ENCODE measurements at places on chromosomes 1 and 21.

- no peak for DNase-seq
These were observed 61.4 kb downstream of the MAGI3 start for GRCh38 chr1:113451710-113452109.

DNA sequence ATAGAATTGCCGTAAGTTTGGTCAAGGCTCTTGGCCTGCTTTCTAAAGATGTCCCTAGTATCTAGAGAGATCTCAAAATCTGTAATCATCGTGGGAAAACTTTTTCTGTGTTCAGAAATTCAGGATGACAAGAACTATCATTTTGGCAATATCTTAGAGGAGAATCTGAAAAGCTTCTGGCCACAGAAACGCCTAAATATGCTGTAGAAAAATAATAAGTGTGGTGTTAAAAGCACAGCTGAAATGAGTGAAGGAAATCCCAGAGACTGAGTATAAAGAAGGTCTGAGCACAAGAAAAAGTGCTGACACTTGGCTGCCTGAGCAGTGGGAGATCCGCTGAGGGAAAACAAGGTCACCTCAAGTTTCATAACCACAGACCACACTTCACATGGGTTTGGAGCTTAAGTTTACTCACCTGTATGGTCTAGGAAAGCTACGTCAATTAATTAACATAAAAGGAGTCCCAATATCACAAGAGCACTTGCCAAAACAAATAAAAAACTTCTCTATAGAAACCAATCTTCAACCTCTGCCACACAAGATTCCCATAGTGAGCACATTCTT lies 235.2 kb upstream of the IRF2BP2 start:
- peak; percentile 68 for DNase-seq

DNA sequence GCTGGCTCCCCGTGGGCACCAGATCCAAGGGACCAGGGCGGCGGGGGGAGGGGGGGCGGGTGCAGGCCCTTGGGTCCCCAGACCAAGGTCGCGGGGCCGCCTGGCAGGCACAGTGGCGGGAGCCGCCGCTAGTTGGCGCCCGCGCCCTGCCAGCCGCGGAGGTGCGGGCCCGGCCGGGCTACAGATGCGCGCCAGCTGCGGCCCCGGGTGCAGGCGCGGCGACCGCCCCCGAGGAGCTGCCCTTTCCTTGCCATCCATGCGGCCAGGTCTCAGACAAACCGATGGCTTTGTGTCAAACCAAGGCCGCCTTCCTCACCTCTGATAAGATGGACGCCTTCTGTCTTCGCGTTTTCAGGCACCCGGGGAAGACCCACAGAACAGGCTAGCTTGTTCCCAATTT lies 2.2 kb upstream of the RUNX3 start:
- peak; percentile 62 for DNase-seq

DNA sequence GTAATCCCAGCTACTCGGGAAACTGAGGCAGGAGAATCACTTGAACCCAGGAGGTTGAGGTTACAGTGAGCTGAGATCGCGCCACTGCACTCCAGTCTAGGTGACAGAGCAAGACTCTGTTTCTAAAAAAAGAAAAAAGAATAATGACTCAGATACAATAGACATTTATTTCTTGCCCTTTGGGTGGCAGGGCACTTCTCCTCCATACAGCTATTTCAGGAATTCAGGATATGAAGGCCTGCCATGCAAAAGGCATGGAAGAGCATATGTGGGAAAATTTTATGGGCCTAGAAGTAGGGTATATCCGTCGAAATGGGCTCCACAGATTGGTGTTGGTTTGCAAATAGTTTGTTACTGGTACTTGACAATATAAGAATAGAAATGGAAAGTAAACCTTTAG lies 20.2 kb upstream of the POGZ start:
- DNase-seq: no peak

DNA sequence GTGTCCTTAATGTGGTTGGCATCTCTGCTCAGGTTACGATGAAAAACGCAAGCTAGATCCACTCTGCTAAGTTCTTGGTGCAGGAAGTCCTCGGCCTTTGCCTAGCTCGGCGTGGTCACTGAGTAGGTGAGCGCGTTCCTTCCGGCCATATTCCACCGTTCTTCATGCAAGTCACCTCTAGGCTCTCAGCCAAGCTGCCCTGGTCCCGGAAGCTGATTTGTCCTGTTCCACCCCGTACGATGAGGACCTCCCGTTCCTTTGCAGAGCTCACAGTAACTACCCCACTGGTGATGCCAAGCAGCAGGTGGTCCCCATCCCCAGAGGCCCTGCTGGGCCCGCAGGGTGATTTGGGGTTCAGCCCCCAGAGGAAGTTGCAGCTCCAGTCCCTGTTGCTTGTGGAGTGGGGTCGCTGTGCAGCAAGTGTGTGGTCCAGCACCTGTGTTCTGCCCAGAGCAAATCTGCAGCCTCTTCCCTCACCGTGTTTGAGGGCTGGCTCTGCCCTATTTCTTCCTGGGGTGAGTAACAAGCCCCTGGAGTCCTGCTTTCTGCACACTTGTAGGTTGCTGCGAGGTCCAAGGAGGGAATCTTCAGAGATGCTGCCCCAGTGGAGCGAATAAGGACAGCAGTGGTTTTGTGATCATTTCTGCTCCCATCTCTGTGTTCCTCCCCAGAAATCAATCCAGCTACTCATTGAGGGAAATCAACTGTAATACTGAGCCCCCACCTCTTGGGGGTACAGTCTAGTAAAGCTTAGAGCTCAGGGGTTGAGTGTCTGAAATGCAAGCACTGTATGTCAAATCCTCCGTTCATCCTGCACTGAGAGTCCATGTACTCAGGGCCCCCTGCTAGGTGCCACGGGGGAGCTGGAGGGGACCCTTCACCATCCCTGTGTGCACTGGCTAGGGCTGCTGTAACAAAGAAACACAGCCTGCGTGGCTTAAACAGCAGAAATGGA lies 2.3 kb downstream of the UMODL1 start:
- DNase-seq: no peak

DNA sequence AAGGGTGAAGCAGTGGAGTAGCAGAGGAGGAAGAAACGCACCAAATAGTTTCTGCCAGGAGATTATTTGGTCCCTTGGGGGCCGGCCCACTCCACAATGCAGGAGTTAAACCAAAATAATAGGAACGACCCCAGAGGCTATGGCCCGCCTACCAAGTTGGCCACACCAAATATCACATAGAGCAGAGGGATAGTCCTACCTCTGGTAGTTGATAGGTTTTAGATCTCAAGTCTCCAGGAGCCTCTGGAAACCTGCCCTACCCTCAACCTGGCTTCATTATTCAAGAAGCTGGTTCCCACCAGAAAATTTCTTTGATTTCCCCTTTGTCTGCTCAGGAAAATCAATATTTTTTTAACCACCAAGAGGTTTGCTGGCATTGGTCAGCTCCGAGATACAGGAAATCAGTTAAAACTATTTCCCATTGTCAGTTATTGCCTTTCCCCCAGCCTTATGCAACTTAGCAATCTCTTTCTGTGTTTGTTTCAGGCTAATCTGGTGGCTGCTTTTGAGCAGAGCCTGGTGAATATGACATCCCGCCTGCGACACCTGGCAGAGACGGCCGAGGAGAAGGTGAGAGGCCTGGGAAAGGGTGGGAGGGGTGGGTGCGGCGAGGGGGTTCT lies 35.5 kb upstream of the IPO9 start:
- DNase-seq: no peak

- no peak for DNase-seq
These were observed 145.2 kb upstream of the SPATA6 start for GRCh38 chr1:48617252-48617651.

DNA sequence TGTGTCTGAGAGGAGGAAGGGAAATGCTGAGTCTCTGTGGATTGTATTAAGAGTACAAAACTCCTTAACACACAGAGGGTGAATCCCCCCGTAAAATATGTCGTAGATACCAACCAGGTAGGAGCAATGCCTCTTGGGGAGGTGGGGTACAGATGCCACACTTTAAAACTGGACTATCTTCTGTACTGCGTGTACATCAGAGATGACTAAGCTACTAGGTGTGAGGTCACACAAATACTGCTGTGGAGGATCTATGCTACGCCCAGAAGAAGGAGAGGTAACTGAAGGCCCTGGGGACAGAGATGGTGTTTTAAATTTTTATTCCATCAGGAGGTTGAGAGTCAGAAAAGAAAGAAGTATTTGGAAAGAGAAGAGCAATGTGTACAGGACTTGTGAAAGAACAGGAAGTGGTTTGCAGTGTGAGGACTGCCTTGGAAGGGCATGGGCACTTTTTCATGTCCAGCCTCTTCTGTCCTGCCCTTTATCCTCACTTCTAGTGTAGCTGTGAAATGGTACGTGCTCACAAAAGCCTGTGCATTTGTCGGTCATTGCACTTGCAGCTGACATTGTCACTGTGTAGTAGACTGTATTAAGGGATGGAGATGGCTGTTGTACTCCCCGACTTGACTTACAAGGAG lies 287.8 kb upstream of the CHRM3 start:
- no peak for DNase-seq

DNA sequence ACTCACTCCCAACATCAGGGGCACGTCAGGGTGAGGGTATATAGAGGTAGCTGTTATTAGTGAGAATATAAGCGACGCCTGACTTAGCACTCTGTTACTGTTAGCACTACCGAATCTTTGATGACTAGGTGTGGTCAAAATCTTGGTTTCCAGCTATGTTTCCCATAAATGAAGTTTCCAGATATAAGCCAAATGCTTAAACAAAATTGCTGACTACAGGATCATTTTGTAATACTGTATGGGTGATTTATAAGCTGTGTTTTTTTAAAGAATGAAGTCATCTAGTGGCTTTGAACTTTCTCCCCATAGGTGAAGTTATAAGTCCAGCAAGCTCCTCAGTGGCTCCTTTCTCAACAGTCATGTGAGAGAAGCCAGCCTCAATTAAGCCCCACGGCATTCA lies 23.7 kb downstream of the KCNJ15 start:
- no peak for DNase-seq

GRCh38 chr1:45093334-45093733 lies 81.3 kb downstream of the UROD start:
- no peak for DNase-seq

- DNase-seq: no peak
These were observed 13.1 kb downstream of the PCSK9 start for GRCh38 chr1:55052221-55053142.

GRCh38 chr1:222777463-222777862 lies 37.4 kb upstream of the DISP1 start:
- DNase-seq: no peak

DNA sequence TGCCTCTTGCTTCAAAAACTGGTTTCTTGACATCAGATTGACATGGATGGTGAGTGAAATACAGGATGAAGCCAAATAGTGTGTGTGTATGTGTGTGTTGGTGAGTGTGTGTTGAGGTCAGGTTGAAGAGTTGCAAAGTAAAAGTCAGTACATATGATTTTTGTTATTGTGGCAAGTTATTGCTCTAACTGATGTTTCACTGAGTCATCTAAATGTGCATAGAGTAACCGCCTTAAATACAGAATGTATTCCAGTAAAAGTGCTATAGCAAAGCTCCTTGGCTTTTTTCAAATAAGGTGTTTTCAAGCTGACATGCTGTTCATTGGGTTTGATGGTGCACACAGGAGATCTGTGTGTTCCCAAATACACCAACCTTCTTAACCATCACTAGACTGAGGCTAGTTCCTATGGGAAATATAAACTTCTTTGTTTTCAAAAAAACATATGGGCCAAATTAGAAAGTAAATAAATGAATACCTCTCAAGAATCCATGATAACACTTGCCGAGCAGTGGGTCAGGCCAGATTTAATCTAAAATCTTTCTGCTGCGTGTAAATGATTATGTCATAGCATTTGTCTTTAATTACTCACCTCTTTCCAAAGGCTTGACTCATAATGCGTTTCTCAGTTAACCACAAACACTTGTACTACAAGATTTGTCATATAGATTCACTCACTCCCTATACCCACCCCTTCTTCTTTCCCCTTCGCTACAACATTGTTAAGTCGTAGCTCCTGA lies 151.1 kb downstream of the LYPLAL1 start:
- DNase-seq: no peak

DNA sequence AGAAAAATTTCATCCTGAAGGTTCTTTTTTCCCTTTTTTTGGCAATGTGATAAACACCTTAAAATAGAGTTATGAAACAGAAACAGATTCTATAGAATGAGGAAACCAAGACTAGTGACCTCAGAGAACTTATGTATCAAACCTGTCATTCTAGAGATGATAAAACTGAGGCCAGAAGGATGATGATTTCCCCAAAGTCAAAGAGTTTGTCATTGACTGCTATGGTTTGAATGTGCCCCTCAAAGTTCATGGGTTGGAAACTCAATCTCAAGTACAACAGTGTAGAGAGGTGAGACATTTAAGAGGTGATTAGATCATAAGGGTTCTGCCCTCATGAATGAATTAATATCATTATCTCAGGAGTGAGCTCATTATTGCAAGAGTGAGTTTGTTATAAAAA lies 13.7 kb upstream of the BEND5 start:
- DNase-seq: no peak

DNA sequence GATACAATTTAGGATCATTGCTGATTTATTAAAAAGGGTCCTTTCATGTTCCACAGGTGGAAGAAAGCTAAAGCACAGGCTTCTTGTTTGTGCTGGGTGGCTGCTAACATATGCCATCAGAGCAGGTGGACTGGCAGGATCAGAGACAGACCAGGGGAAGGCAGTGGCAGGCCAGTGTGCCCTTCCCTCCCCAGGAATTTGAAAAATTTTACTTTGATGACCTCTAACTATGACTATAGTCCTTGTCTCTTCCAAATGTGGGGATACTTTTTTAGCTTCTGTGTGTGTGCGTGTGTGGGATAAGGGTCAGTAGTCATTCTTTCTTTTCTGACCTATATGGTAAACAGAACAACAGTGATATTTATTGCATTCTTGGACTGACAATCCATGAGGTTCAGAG lies 49.9 kb downstream of the LHX9 start:
- no peak for DNase-seq

GRCh38 chr1:219580009-219580676 lies 32.8 kb downstream of the ZC3H11B start:
- DNase-seq: no peak

DNA sequence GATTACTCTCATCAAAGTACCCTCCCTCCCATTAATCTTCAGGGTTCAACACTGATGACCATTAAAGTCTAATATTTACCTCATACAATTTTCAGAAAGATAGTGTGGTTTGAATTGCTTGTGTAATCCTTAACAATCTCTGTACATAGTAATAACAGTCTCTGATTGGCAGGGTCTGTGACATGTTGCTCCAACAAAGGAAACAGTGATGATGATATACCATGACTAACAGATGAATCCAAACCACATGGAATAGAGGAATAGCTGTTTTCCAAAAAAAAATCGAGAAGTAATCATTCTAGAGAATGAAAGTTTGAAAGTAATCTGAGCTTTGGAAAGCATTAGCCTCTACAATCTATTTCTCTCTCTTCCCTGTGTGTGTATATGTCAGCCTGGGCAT lies 610.1 kb upstream of the NEGR1 start:
- DNase-seq: no peak

DNA sequence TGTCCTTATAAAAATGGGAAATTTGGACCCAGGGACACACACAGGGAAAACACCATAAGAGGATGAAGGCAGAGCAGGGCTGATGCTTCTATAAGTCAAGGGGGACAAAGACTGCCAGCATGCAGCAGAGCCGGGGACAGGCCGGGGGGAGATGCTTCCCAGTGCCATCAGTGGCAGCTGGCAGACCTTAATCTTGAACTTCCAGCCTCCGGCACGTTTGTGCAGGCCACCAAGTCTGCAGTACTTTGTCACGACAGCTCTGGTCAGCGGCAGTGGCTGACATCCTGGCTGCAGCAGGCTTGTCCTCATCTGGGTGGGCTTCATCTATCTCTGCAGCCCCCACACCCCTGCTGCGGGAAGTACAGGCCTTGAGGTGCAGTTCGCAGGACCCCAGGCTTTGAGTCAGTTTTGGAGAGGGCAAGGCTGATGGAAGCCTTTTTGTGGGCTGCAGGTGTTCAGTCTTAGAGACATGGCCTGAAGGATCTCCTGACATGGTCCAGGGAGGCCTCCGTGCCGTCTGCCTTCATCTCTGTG lies 186.0 kb downstream of the DYRK1A start:
- DNase-seq: no peak

All from CD4-positive, alpha-beta T cell treated with Interleukin-15 for 4 hours (primary cell).